ENCODE measurements at places on chromosomes 3 and 15.
A peak's percentile ranks its signal among the peaks of the same experiment; 100 is the strongest.

- no peak for DNase-seq
Observed at GRCh38 chr15:88564741-88565140, 18.3 kb upstream of the DET1 start.

DNA sequence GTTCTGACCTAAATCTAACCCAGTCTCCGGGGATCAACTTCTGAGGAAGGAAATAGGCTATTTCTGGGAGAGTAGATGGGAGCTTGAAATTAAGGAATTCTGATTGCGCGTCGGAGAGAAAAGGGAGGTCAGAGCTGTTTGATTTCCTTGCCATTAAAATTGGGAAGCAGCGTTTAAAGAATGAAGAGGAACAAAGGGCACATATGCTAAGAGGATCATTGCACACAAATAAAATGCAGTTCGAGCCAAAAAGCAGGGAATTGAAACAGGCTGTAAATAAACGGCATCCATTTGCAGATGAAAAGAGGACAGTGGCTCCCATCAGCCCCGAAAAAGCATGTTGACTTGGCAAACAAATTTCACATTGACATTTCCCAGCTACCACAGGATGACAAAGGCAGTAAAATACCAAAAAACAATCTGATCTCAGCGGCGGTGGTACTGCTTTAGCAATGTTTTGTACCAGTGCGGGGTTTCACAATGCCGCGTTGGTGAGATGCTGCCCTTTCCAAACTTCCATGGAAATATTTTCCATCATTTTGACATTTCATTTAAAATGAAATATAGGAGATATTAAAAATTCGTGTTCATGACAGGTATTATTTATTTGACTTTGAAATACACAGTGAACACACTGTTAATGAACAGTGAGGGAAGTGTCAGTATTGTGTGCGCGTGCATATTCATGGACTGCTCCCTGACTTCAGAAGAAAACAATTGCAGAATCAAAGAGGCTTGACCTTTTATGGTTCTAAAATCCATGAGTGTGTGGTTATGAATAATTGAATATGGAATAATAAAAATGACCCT lies 108.8 kb downstream of the SQOR start:
- DNase-seq = no peak

GRCh38 chr3:193149998-193150397 lies 91.0 kb upstream of the PLAAT1 start:
- DNase-seq = no peak

- no peak for DNase-seq
Observed at GRCh38 chr3:31322460-31322859, 210.3 kb upstream of the STT3B start.

GRCh38 chr3:48567090-48567489 lies 3.5 kb upstream of the UCN2 start:
- peak; percentile 64 for DNase-seq

GRCh38 chr3:143314251-143315093 lies 194.9 kb downstream of the CHST2 start:
- DNase-seq = no peak

- DNase-seq = no peak
Observed at GRCh38 chr3:52367891-52368880, 52.1 kb downstream of the DNAH1 start.

GRCh38 chr3:134486577-134487041 lies 752 bp downstream of the CEP63 start:
- peak; percentile 39 for DNase-seq

GRCh38 chr3:144810160-144810559 lies 838.5 kb downstream of the DIPK2A start:
- DNase-seq = no peak

GRCh38 chr15:47717036-47717612 lies at the start of gene SEMA6D:
Gene SEMA6D (plus strand): TSS chr15:47717505. CDS start chr15:47759799, 42,294 bp downstream.
- DNase-seq = no peak

- no peak for DNase-seq
Observed at GRCh38 chr3:54533856-54534255, 394.0 kb downstream of the LRTM1 start.

GRCh38 chr15:32641517-32642059 lies at the start of gene SCG5:
Gene SCG5 (plus strand): TSS chr15:32641710. CDS start chr15:32643593, 1,883 bp downstream.
- DNase-seq = no peak

- DNase-seq = no peak
Observed at GRCh38 chr3:187973977-187974870, 179.7 kb upstream of the LPP start.

- DNase-seq = no peak
Observed at GRCh38 chr15:50676799-50677483, 9.7 kb downstream of the TRPM7 start.

All from RPMI8226 (cell line).